ENCODE measurements at places on chromosomes 5 and 9. TPM values are rescaled to one million over a fixed set of nuclear protein-coding genes. Genes with fewer than 3 reads are reported as not detected.

PPIC gene
- total RNA-seq = 2.5 TPM

CYLC2 gene
- not detected for total RNA-seq

FABP6 gene
- 3.4 TPM for total RNA-seq

ENG gene
- 27.6 TPM for total RNA-seq

NCS1 gene
- total RNA-seq = 431 TPM

RNF183 gene
- not detected for total RNA-seq

FGF10 gene
- 2.5 TPM for total RNA-seq

EPB41L4A gene
- total RNA-seq = 12.9 TPM

XPA gene
- total RNA-seq = 16.5 TPM

GFM2 gene
- 26.8 TPM for total RNA-seq
